SHP77 treated with DMSO at 0.1 percent for 48 hours (cell line): ENCODE measurements at places on chromosomes 13 and 19.

DNA sequence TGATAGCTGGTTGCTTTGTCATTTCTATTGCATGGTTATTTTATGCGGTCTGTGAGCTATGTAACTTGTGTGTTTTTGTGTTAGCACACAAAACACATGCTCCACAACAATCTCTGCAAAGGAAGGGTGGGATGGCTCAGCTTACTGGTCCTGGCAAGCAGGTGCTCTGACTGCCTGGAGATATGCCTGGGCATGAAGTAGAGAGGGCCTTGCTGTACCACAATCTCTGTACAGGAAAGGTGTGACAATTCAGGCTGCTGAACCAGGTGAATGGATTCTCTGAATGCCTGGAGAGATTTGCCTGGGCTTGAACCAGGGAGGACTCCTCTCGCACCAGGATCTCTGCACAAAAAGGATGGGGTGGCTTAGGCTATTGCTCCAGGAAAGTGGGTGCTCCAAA, 69.5 kb downstream of the STOML3 start:
- DNase-seq = no peak

GRCh38 chr13:19957320-19958154, 990 bp upstream of the ZMYM2 start:
- DNase-seq = peak; percentile 50

GRCh38 chr19:6068711-6069110, 41.6 kb downstream of the RFX2 start:
- DNase-seq = no peak

DNA sequence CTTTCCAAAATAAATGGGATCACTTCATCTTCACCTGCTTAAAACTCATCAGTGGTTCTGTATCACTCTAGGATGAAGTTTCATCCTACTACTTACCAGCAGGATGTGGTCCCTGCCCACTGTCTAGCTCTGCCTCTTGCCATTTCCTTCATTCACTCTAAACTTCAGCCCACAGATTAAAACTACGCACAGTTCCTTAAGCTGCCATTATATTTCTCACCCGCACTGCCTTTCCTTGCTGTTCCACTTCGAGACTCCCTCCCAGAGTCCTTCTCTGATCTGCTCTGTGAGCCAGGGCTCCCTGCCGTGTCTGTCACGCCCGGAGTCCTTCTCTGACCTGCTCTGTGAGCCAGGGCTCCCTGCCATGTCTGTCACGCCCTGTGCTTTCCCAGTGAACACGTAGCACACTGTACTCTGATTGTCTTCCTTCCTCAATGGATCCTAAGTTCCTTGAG, 52.0 kb upstream of the NPAS1 start:
- no peak for DNase-seq

DNA sequence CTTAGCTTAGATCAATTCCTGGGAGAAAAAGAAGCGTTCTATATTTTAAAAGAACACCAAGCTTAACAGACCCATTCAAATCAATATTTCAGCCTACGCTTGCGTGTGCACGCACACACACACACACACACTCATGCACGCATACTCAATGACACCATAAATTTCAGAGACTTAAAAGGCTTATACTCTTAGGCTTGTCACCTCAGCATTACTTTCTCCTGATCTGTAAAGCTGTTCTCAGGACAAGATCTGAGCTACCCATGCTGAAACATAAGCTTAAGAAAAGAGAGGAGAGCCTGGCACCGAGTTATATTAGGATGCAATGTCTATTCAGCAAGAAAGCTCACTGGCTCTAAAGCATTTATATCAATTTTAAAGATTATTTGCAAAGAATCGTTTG, 368.5 kb downstream of the FGF14 start:
- no peak for DNase-seq

DNA sequence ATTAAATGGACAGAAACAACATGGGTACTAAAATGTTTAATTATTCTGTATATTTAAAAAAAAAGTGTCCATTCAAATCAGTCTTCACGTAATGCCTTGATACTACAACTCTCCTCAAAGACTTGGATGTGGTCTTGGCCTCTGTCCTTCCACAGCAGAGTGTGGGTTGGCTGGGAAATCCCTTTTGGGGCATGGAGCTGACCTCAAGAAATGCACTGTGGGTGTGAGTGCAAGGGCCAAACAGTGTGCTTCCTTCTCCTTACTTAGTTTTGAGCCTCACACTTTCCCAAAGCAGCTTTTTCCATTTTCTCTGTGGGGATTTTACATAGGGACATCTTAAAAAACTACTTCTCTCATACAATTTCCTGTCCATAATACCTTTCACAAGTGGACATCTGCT, 607.4 kb downstream of the EFNB2 start:
- no peak for DNase-seq

GRCh38 chr19:9058905-9059667, 27.8 kb upstream of the OR1M1 start:
- no peak for DNase-seq

GRCh38 chr13:109275852-109276251, 510.5 kb downstream of the IRS2 start:
- no peak for DNase-seq

- DNase-seq = no peak
Observed at GRCh38 chr19:6693681-6694080, 23.7 kb upstream of the TNFSF14 start.

- DNase-seq = no peak
Observed at GRCh38 chr13:94557684-94558235, 38.2 kb downstream of the TGDS start.

- no peak for DNase-seq
Observed at GRCh38 chr19:1085676-1086442, 9.3 kb downstream of the POLR2E start.

- DNase-seq = peak; percentile 83
Observed at GRCh38 chr13:40992678-40993518, 26.2 kb downstream of the ELF1 start.

GRCh38 chr19:2207991-2208860, 27.9 kb downstream of the PLEKHJ1 start:
- DNase-seq = no peak

GRCh38 chr13:29422015-29422414, 173.5 kb downstream of the SLC7A1 start:
- DNase-seq = no peak

GRCh38 chr13:61030445-61030844, 385.2 kb downstream of the PCDH20 start:
- no peak for DNase-seq

GRCh38 chr13:104634016-104634415, 1567.8 kb upstream of the SLC10A2 start:
- no peak for DNase-seq

- no peak for DNase-seq
Observed at GRCh38 chr13:23381866-23382265, 51.6 kb downstream of the SACS start.

GRCh38 chr13:51614350-51614786, 30.1 kb downstream of the WDFY2 start:
- DNase-seq = peak; percentile 80

- no peak for DNase-seq
Observed at GRCh38 chr19:2492870-2493269, 16.9 kb downstream of the GADD45B start.

GRCh38 chr13:106505732-106506131, 29.7 kb downstream of the EFNB2 start:
- DNase-seq = no peak

DNA sequence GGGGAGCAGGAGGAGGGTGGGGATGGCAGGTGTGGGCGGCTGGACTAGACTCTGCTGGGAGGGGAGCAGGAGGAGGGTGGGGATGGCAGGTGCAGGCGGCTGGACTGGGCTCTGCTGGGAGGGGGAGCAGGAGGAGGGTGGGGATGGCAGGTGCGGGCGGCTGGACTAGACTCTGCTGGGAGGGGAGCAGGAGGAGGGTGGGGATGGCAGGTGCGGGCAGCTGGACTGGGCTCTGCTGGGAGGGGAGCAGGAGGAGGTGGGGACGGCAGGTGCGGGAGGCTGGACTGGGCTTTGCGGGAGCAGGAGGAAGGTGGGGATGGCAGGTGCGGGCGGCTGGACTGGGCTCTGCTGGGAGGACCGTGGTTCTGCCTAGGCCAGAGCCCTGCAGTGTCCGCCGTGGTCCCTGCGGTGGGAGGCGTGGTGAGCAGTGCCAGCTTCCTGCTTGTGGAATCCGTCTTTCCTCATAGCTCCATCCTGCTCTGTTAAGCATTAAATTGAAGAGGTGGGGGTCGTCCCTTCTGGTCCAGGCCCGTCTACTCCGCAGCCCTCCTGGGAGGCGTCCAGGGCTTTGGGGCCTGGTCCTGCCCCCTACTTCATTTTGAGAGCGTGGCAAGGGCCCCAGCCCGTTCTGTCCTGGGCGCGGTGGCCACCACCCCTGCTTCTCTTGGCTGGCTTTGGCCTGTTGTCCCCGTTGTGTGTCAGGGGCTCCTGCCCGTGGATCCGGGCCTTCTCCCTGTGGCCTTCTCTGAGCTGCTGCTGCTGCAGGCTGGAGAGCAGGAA, 4.7 kb downstream of the SPPL2B start:
- DNase-seq = peak; percentile 63

- peak; percentile 53 for DNase-seq
Observed at GRCh38 chr13:52808842-52809219, 39.6 kb downstream of the PCDH8 start.

DNA sequence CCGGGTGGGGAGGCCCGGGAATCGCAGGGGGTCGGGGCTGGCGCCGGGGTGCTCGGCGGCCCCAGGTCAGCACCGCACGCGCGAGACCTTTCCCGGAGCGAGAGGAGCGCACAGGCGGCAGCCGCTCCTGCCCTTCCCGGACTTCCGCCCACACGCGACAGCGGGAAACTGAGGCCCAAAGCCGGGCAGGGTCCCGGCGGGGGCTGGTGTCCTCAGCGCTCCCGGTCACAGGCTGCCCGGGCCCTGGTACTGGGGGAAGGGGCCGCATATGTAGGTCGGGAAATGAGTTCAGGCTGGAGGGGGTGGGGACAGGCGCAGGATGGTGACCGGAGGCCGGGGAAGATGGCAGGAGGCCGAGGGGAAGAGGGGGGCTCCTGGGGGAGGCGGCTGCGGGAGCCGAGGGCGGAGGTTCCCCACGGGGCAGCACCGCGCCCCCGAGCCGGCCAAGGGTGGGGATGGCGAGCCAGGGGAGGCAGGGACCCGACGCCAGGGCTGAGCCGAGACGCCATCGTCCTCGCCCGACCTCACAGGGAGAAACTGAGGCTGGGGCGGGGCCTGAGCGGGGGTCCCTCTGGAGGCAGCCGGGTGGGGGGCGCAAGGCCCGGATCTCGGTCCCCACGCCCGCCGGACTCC, 662 bp downstream of the CBARP start:
- no peak for DNase-seq

DNA sequence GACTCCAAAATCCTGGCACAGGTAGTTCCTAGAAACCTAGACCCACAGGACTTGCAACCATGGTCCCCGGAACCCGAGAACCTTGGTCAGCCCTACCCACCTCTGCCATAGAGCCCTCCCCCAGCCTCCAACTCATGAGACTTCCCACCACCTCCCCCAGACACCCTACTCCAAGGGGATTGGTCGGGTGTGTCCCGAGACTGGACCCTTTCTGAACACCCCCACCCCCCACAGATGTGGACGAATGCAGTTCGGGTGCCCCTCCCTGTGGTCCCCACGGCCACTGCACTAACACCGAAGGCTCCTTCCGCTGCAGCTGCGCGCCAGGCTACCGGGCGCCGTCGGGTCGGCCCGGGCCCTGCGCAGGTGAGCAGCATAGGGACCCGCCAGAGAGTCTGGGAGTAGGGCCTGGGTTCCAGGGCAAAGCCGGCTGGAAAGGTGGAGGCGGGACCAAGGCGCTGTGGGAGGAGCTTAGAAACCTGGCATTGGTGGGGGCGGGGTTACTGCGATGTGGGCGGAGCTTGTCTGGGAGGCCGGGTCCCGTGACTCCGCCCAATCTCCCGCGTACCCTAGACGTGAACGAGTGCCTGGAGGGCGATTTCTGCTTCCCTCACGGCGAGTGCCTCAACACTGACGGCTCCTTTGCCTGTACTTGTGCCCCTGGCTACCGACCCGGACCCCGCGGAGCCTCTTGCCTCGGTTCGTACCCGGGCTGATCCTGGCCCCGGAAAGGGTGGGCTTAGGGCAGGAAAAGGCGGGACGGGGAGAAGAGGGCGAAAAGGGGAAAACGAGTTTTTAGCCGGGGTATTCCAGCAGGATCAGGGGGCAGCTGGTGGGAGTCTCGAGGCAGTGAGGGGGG, 11.9 kb downstream of the LTBP4 start:
- DNase-seq = no peak

GRCh38 chr19:1455002-1455335, 5.0 kb downstream of the APC2 start:
- DNase-seq = no peak

DNA sequence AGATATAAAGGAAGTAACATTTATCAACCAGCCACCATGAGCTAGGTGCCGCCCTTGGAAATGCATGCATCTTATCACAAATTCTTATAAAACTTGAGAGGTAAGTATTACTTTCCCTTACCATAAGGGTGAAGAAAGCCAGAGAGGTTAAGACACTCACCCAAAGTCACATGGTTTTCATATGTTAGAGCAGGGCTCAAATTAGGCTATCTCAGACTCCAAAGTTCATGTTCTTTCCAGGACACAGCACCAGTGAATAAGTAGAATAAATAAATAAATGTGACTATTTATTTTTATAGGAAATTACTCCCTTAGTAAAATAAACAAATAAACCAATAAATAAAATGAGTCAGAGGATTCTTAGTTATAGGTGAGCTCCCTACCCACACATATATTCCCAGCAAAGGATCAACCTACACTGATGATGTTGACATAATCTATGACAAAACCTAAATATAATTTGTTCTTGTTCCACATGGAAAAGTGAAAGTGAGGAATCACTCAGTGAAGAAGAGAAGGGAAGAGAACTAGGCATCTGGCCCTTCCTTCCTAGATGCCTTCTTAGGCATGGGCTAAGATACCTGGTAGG, 27.2 kb downstream of the SPRY2 start:
- no peak for DNase-seq

DNA sequence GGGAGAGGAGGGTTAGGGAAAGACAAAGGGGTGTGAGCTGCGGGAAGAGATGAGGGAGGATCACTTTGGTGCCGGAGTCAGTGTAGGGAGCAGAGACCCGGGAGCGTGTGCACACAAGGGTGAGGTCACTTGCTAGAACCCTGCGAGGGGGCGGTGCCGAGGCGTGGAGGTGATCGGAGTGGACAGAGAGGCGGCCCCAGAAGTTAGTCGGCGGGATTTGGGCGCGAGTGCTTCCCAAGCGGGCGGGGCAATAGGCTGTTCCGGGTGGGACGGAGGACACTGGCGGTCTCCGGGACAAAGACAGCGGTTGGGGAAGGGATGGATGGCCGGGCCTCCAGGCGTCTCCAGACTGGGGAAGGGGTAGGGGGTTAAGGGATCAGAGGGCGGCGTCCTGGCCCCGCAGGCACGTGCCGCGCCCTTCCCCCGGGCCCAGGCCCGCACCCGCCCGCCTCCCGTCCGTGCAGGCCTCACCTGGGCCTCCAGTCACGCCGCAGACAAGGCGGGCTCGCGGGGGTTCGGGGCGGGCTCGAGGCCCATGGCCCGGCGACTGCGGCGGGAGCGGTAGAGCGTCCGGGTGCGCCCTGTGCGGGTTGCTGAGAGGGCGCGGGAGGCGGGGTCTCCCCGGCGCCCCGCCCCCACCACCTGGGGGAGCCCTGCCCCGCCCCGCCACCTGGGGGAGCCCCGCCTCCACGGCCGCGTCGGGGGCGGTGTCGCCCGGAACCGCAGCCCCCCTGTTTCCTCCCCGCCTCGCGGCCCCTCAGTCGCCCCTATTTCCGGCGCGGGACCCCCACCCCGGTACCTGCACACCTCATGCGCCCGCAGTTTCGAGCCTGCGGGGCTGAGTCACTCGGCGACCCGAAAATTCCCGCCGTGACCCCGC, at the start of gene LPAR2:
Gene LPAR2 (minus strand): TSS at position 600 of the 880 bp plus-strand sequence. CDS start 945 bp downstream, outside the sequence.
- DNase-seq = no peak

- DNase-seq = no peak
Observed at GRCh38 chr13:100610391-100611347, 22.1 kb upstream of the GGACT start.
